GM04503 (cell line): ENCODE measurements at places on chromosomes 4 and X.

GRCh38 chr4:168019019-168019651, 73.2 kb upstream of the ANXA10 start:
- no peak for DNase-seq

DNA sequence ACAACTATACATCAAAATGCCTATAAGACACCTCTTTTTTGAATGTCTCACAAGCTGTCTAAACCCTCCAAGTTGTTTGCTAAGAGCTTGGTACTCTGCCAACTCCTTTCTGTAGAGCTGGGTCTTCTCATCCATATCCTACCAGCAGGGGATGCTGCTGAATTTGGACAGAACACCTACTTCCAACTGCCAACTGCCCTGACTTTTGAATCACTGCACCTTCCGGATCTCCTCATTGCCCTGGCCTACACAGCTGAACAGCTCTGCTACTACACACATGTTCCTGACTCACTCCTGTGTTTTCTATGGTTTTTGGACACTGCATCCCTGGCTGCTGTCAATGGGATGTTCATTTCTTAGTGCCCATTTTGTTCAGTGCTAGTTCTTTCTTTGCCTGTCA, 18.7 kb downstream of the FAM184B start:
- DNase-seq: no peak

GRCh38 chr4:148926276-148927260, 484.4 kb upstream of the NR3C2 start:
- DNase-seq: no peak

DNA sequence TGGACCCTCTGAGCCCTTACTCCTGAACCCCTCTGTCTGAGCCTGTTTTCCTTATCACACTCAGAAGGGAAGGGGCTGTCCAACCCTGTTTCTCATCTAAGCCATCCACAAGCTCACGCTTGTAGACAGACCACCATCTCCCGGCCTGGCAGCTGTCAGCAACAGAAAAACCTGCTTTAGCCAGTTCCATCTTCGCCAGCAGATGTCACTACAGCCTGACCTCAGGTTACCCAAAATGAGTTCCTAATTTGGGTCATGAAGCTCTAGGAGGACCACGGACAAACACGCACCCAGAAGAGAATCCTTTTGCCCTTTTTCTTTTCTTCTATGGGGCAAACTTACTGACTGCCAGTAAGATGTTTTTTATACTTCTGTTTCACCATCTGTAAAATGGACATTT, 445.4 kb downstream of the BCOR start:
- no peak for DNase-seq

- DNase-seq: no peak
Measured at GRCh38 chrX:3763111-3763510, 49.7 kb upstream of the PRKX start.

DNA sequence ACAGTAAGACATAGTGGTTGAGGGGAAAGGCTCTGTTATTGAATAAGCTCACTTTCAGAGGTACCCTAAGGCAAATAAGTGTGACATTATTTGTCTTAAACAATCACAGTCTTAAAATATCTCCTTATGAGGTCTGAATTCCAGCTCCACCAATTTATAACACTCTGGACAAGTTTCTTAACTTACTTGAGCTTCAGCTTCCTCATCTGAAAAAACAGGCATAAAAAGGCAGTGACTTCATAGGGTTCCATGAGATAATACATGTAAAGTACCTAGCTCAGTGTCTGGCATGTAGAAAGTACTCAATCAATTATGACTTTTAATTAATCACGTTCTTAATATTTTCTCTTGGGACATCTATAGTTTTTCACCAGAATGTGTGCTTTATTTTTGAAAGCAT, 202.5 kb downstream of the RASL11B start:
- DNase-seq: no peak

DNA sequence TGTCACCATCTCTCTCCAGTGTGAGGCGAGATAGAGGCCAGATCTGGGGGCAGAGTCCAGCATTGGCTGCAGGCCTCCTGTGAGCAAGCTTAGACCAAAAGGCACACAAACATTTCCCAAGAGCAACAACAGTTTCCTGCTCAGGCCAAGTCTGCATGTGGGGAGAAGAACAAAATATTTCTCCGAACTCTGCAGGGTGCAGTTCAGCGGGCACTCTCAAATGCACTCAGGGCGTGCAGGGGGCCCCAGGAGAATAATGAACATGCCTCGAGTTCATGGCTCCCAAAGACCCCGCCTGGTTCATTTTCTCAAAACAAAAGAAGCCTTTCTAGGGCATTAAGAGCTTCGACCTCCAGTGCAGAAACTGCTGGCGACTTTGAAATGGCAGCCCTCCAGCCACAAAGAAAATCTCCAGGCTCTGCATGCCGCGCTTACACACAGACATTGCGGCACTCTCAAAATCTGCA, 57.8 kb upstream of the HELT start:
- no peak for DNase-seq

DNA sequence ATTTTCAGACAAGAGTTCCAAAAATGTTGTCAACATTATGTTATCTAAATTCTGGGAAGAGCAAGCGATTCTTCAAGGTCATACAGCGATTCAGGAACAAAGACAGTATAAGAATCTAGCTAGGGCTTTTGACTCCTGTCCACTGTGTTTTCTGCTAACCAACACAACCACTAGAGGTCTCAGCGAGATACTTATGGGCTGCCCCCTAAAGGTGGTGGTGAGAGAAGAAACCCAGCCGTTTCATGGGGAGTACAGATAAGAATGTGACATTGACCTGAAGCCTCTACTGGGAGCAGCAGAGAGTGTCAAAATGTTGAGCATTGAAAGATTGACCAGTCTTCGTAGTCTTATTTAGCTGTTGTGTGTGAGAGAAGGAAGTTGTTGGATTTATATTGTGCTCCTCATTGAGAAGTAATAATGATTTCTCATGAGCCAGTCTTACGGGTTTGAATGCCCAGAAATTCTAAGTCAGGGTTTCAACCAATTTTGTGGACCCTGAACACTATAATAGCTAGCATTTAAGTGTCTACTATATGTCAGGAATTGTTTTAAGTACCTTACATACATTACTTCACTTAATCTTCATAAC, 168.3 kb downstream of the SPRY1 start:
- DNase-seq: peak; percentile 19

GRCh38 chrX:136652822-136653723, 5.1 kb downstream of the CD40LG start:
- no peak for DNase-seq

- DNase-seq: no peak
Measured at GRCh38 chr4:3349116-3349515, 56.3 kb downstream of the RGS12 start.

- no peak for DNase-seq
Measured at GRCh38 chrX:152070144-152070543, 68.2 kb downstream of the MAGEA10 start.

DNA sequence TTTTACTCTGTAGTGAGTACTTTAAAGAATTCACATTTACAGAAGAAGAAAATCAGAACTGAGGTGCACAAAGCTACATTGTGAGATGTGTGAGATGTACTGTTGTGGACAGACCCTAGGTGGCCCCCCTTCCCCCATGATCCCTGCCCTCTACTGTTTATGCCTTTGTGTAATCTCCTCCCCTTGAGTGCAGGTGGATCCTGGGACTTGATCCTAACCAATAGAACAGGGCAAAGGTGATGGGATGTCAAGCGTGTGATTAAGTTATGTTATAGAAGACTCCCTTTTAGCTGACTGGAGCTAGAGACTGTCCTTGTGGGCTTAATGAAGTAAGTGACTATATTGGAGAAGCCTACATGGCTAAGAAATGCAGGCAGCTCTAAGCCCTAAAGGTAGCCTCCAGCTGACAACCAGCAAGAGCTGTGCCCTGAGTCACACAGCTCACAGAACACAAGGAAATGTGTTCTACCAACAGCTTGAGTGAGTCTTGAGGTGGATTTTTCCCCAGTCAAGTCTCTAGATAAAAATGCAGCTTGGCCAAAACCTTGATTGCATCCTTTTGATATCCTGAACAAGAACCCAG, 225.2 kb upstream of the LEF1 start:
- DNase-seq: no peak

DNA sequence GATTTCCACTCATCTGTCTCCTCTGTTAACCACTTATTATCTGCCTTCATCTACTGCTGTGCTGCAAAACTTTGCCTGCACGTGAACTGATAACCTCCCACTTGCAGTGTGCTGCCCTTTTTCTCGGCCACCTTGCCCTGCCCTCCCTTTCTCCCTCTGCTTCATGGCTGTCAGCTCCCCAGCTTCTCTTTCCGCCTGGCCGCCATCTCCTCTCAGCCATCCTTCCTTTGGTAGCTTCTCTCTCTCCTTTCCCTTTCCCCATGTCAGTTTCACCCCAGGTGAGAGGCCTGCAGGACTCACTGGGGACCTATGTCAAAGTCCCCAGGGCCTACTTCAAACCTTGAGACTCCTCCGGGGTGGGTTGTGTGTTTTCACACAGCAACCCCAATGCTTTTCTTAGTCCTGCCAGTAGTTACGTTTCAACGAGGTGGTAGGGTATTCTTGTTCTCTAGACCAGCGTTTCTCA, 6.6 kb downstream of the MSL3 start:
- DNase-seq: no peak

GRCh38 chr4:175651756-175652310, 160.2 kb downstream of the GPM6A start:
- DNase-seq: no peak

DNA sequence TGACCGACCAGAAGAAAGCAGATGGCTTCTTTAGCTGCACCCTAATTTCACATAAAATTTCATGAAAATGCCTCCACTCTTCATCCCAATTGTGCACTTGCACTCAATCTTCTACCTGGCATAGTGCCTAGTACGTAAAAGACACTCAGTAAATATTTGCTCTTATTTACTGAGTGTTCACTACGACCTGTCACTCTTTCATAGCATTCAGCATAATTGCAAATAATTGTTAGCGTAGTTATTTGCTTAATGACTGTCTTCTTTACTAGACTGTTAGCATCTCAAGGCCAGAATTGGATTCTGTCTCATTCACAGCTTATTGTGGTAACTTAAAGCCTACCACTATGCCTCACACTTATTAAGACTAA, 130.2 kb downstream of the ENOX2 start:
- DNase-seq: no peak

- no peak for DNase-seq
Measured at GRCh38 chr4:142129473-142129872, 493.1 kb downstream of the IL15 start.

GRCh38 chr4:105950701-105951100, 55.4 kb downstream of the NPNT start:
- DNase-seq: no peak

- no peak for DNase-seq
Measured at GRCh38 chr4:3340700-3341083, 47.9 kb downstream of the RGS12 start.

GRCh38 chr4:142406917-142407501, 439.1 kb downstream of the INPP4B start:
- no peak for DNase-seq

DNA sequence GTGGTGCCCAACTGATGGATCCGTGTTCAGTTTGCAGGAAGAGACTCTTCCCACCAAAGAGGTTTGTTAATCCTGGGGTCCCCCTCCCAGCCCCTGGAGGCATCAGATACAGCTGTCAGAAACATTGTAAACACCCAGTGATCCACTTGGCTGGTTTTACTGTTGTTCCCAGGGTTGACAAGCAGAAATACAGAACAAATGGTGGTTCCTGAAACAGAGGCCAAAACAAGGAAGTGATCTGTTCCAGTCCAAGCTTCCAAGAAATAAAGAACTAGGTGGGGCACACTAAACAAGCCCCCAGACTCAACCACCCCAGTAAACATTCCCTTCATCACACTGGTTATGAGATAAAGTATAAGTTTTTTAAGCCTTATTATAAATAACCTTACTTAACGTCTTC, 1.4 kb downstream of the TMLHE start:
- DNase-seq: no peak

- no peak for DNase-seq
Measured at GRCh38 chr4:143243041-143243440, 58.3 kb downstream of the USP38 start.

DNA sequence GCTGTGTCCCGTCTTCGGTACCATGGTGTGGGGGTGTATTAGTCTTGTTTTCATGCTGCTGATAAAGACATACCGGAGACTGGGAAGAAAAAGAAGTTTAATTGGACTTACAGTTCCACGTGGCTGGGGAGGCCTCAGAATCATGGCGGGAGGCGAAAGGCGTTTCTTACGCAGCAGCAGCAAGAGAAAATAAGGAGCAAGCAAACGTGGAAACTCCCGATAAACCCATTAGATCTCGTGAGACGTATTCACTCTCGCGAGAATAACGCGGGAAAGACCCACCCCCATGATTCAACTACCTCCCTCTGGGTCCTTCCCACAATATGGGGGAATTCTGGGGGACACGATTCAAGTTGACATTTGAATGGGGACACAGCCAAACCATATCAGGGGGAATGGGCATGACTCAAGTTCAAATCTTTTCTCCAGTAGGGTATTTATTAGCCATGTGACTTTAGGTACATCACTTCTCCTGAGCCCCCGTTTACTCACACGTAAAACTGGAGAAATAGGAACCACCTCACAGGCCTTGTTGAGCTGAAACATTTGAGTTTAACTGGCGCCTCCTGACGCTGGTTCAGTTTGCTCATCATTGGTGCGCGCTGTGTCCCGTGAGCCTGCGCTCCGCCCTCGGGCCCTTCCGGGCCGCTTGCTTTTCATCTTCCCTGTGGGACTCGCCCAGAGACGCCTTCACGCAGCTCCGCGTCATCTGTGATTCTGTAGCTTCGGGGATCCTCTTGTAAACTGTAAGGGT, 35.5 kb upstream of the FAT1 start:
- no peak for DNase-seq

- no peak for DNase-seq
Measured at GRCh38 chr4:19721587-19721986, 530.1 kb upstream of the SLIT2 start.

GRCh38 chr4:152499344-152499743, 36.5 kb downstream of the FBXW7 start:
- DNase-seq: no peak

- no peak for DNase-seq
Measured at GRCh38 chrX:20829665-20830491, 544.3 kb upstream of the CNKSR2 start.

DNA sequence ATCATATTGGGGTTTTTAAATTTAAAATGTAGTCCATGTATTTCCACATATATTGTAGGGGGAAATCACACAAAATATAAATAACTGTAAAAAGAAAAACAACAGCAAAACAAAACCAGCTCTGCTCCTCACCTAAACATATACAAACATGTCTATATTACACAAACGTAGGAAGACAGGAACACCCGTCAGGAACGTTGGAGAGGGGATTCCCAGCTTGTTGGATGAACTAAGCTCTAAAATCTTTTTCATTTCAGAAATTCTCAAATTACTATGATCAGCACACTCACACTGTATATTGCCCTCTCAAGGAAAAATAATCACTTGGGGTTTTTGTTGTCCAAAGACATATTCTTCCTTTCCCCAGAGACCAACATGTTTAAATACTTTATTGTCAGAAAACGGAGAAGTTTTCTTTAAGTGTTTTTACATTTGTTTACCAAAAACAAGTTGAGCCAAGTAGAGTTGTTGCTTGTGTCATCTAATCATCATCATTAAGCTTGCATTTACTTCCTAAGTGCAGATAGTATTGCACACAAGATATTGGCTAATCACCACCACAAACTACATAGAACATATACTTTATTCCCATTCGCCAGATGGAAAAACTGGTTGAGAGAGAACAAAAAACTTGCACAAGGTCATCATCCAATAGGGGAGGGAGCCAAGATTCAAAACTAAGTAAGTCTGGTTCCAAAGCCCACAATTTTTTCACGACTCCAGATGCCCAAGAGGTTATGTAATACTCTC, 2.4 kb upstream of the TLR10 start:
- no peak for DNase-seq

GRCh38 chrX:28311466-28311865, 275.8 kb upstream of the IL1RAPL1 start:
- DNase-seq: no peak
